Stimulated activated CD8-positive, alpha-beta memory T cell treated with anti-CD3 and anti-CD28 coated beads, Interleukin-4, amount 100 ng/mL, for 24 hours (primary cell): ENCODE measurements at places on chromosomes 1 and 21.

DNA sequence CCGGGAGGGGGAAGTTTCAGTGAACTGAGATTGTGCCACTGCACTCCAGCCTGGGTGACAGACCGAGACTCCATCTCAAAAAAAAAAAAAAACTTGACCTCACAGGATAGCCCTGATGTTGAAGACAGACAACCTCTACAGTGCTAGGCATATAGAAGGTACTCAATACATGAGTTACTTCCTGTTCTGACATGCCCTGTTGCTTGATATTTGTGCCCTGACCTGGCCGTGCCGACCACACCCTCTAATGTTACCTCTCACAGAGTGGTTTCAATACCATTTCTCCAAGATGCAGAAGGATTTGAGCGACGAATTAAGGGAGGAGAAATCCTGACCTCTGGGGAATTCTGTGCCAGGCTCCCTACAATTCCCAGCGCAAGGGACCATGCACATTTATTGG, 5.2 kb downstream of the PTAFR start:
- no peak for DNase-seq

DNA sequence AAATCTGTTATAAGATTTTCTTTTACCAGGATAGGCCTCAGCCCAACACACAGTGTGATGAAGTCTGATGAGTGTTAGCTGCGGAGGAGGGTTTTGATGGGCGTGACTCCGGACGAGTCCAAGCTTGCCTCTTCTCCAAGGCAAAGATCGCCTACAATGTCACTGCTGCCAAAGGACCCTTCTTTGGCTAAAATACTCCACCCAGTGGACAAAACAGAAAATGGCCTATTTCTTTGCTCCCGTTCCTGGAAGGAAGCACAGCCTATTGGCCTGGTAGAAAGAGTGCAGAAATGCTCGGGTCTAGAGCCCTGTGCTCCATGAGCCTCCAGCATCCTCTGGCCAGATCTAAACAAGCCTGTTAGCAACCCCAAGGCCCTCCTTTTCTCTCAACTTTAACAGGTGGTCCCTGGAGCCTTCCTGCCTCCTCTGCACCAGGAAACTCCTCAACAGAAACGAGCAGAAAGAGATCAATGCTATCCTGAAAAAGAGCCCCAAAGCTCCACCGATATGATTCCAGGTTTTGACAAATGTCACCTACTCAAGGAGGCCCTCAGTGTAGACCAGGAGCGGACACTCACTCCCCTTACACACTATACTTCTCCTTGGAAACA, 3.4 kb upstream of the CASQ2 start:
- DNase-seq: no peak

- no peak for DNase-seq
Observed at GRCh38 chr1:166511761-166512160, 327.5 kb upstream of the POGK start.

GRCh38 chr1:227766015-227766634, 30.9 kb downstream of the SNAP47 start:
- DNase-seq: peak; percentile 66

DNA sequence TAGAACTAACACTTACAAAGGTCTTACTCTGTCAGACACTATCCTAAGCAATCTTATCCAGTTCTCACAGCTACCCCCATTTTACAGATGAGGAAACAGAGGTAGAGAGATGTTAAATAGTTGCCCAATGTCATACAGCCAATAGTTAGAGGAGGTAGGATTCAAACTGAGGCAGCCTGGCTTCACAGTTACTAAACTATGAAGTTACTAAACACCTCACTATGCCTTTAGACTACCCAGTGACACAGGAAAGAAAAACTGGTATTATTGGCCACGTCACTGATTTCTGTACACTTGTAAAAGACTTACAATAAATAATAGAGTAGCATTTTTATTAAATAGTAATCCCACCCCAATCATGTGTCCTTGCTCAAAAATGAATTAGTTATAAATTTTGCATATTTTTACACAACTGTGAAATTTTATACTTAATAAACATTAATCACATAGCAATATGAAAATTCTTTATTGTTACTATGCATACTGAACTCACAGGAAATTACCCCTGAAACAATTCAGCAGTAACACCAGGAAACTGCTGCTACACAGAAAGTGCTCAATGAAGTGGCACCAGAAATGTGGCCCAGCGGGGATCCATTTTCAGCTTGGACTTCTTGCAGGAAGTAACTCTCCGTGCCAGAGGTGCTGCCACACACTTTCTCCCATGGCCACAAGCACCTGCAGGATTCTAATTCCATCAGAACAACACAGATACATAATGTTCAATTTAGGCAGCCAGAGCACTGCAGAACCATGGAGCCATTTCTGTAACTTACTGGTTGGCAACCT, 69.4 kb downstream of the VAV3 start:
- no peak for DNase-seq

GRCh38 chr1:967466-968343, 1.4 kb downstream of the PLEKHN1 start:
- DNase-seq: no peak

DNA sequence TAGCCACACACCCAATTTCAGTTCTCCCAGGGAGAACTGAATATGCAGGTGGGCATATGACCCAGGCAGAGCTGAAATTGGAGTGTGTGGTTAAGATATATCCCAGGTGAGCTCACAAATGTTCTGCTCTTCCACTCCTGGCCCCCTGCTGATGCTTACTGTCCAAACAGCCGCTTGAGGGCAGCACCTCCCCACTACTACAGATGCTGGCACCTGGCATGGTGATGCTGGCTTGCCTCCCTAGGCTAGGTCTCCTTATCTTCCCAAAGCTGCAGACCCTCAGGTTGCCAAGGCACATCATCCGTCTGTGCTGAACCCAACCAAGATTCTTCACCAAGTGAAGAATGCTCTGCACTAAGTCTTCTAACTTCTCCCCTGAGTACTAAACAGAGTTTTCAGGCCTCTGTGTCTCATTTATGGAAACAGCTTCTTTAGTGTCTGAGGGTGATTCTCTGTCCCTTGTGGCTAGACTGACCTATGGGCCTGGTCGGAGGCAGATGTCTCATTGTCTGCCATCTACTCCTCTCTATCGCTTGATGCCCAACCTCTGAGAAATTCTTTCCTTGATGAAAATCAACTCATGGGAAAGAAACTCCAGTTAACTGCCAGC, 27.2 kb downstream of the XCL1 start:
- peak; percentile 52 for DNase-seq

GRCh38 chr1:12338017-12338416, 108.2 kb downstream of the VPS13D start:
- DNase-seq: no peak
